ENCODE measurements at places on chromosomes 5 and 9.

DNA sequence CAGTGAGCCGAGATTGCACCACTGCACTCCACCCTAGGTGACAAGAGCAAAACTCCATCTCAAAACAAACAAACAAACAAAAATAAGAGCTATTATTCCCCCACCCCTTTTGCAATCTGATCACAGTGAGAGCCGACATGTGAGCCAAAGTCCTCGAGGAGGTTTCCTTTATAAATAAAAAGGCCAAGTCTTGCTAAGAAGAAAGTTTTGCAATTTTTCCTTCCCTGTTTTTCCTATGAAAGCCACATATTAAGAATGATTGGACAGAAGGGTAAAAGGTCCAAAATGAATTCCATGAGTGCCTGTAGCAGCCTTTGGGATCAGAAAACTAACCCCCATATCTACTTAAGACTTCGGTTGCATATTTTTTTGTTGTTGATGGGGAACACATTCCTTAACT, 179.7 kb downstream of the TSSK1B start:
- no peak for DNase-seq

GRCh38 chr5:3226196-3226920, 369.3 kb upstream of the IRX1 start:
- no peak for DNase-seq

- DNase-seq = no peak
Observed at GRCh38 chr5:125506124-125506523, 759.7 kb upstream of the ZNF608 start.

GRCh38 chr5:180059326-180059725, 12.2 kb downstream of the RNF130 start:
- DNase-seq = no peak

DNA sequence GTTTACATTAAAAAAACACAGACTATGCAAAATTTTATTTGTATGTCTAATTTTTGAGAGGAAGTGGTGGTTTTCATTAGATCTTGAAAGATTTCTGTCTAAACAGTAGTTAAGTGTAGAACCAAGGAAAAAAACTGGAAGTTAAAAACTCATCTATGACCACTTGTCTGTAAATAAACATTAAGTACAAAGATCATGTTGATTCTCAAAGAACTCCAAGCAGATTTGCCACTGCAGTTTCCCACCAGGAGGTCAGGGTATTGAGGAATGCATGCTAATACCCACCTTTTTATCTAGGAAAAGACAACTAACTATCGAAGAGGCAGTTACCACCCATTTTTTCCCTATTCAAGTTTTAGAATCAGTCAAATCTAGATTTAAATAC, 1.9 kb downstream of the STOM start:
- no peak for DNase-seq

DNA sequence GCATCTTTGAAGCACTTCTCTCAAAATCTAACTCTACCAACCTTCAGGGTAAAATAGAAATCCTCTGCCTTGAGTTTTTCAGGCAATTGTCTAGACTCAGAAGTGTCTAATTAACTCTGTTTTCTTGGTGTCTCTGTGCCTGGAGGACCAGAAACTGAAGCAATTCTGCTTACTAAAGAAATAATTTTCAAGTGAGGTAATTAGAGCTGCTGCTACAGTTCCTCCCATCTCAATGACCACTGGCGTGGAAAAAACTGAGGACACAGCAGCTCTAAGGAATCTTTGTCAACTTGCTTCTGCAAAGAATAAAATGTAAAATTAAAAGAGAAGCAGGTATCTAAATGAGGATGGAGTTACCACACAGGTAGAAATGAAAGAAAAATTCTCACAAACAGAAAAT, 785.0 kb downstream of the PRELID2 start:
- DNase-seq = no peak

GRCh38 chr9:98992107-98992884, 48.6 kb downstream of the COL15A1 start:
- DNase-seq = no peak

- no peak for DNase-seq
Observed at GRCh38 chr5:6188976-6189375, 189.4 kb downstream of the MED10 start.

DNA sequence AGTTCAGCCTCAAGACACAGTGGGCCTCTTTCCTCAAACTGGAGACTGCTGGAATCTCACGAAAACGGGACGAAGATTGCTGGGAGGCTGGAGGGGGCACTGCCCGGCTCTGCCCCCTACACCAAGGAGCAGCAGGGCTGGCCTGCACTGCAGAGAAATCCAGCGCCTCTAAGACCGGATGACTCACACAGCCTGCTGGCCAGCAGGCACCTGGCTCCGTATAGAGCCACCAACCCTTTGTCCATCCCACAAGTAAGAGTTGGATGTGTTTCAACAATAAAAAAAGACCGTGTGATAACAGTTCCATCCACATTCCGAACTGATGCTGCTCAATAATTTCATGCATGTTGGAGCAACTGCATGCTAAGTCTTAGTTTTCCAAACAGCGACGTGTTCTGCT, 11.5 kb downstream of the CCDC127 start:
- DNase-seq = no peak

DNA sequence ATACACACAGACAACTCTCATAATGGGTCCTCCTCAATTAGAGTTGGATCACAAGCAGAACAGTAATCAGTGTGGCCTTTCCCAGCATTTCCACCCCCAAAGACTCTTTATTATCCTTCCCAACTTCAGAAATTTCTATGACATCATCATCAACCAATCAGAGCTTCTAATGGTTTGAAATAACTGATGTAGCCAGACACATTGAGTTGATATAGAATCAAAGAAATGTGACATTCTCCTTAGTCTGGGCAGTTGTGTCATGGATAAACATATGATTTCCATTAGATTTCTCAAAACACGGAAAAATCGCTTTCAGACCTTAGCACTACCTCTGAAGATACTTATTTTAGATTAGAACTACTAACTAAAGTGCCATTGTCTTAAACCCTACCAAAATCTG, 75.7 kb upstream of the NFIB start:
- DNase-seq = no peak

GRCh38 chr9:33447799-33448553, 583 bp upstream of the AQP3 start:
- no peak for DNase-seq

DNA sequence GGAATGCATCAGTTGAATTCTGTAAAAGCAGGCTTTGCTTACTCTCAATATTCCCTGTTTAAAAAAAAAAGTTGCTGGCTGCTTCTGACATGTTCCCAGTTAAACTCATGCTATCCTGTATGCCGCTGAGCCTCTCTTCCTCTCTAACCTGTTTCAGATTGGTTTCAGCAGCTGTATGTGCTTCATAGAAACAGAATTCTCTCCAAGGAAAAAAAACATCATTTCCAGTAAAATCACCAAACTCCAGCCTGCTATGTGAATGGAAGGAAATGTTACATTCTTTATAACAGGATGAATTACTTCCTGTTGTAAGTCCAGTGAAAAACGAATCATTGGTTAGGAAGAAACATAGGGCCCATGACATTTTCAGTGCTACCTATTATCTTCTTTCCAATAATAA, 25.7 kb upstream of the KCNV2 start:
- no peak for DNase-seq

DNA sequence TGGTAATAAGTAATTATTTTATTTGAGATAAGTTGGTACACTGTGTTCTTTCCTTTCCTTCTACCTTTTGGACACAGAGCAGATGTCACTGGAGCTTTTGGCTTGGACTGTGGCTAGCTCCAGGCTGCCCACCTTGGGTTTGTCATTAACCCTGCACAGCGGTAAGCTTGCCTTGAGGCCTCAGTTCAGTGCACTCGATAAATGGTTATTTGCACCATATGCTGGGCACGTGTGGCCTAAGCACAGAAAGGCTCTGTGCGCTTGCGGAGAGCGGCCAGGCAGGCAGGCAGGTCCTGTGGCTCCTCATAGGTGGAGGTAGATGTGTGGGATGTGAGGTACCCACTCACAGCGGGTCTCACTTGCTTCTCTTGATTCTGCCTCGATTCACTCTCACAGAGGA, 30.0 kb upstream of the TENT4A start:
- DNase-seq = no peak

DNA sequence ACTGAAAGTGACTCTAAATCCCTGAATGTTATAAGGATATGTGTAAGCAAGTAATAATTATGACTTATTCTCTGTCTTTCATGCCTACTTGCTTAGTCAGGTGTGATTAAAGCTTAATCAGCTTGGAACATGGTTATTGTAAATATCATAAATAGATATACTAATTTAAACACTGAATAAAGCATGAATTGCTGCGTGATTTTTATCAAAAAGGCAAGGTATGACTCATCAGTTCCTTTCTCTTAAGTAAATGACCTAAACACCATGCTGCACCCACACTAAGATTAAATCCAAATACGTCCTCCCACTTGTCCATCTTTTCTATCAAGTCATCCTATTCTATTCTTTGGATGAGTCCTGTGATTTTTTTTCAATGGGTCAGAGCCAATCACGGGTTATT, 124.6 kb upstream of the MTAP start:
- no peak for DNase-seq

- peak; percentile 17 for DNase-seq
Observed at GRCh38 chr9:100472788-100473275, at the start of gene TMEFF1. Gene TMEFF1, plus strand, starts transcription at chr9:100473149. Its CDS starts 396 bp downstream, at chr9:100473545.

GRCh38 chr5:157323107-157323706, 57.3 kb downstream of the CYFIP2 start:
- no peak for DNase-seq

GRCh38 chr9:128882677-128883603, 1.0 kb downstream of the LRRC8A start:
- no peak for DNase-seq

DNA sequence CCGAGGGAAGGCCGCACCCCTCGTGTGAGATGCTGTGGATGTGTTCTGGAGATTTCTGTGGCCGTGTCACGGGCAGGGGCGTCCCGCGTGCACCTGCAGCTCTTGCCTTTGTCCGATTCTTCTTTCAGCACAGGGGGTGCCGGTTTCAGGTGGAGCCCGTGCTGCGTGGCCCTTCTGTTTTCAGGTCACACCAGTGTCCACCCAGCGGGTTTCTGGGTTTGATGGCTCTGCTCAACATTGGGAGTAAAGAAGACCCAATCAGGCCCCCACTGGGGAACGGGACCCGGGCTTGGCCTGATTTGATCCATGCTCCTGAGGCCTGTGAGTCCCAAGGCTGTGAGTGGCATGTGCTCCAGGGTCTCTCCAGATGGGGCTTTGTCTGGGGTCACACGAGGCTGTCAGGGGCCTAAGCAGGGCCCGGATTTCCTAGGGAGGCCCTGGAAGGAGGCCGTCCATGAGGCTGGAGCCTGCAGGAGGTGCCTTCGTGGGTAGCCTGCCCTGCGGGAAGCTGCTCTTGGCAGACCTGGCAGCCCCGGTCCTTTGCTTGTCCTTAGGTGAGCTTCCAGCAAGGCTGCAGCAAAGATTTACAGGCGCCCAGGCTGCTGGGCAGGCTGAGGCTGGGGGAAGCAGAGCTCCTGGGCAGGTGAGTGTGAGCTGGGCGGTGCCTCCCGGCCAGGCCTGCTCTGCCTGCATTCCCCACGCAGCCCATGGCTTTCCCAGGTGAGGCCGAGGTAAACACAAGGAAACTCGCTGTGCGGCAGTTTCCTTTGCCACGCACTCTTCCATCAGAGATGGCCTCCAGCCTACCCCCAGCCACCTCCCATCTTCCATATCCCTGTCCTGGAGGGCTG, 12.8 kb downstream of the MRPL36 start:
- DNase-seq = no peak

DNA sequence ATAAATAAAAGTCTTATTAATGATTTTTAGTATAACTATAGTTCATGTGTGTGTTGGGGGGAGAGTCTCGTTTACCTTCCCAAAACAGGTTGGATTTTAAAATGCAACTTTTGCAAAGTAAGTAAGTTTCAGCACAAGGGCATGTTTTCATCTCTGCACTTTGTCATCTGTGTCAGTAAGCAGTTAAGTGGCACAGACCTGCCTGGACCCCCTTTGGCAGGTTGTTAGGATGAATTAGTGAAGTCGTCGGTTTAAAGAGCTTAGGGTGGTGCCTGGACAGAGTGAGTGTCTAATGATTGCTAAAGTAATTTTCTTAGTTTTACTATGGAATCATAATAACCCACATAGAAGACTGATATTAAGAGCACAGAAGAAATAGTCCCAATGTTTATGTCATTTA, 74.9 kb downstream of the TRIO start:
- DNase-seq = no peak

GRCh38 chr5:149831492-149831891, 101.4 kb downstream of the PPARGC1B start:
- DNase-seq = no peak

DNA sequence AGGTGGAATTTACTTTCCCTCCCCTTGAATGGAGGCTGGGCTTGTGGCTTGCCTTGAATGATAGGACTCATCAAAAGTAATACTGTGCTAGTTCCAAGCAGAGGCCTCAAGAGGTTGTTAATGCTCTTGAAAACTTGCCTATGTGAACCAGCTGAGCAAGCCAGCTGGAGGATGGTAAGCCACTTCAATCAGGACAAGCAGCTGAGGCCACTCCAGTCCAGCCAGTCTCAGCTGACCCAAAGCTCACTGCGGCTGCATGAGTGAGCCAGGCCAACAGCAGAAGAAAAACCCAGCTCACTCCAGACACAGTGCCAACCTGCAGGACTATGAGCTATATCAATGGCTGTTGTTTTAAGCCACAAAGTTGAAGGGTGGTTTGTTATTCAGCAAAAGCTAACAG, 182.8 kb downstream of the MCTP1 start:
- DNase-seq = no peak

- no peak for DNase-seq
Observed at GRCh38 chr9:33105504-33105903, 29.0 kb upstream of the SMU1 start.

GRCh38 chr5:1466631-1467265, 21.5 kb upstream of the SLC6A3 start:
- no peak for DNase-seq

GRCh38 chr5:50702615-50703366, 36.4 kb downstream of the PARP8 start:
- no peak for DNase-seq

DNA sequence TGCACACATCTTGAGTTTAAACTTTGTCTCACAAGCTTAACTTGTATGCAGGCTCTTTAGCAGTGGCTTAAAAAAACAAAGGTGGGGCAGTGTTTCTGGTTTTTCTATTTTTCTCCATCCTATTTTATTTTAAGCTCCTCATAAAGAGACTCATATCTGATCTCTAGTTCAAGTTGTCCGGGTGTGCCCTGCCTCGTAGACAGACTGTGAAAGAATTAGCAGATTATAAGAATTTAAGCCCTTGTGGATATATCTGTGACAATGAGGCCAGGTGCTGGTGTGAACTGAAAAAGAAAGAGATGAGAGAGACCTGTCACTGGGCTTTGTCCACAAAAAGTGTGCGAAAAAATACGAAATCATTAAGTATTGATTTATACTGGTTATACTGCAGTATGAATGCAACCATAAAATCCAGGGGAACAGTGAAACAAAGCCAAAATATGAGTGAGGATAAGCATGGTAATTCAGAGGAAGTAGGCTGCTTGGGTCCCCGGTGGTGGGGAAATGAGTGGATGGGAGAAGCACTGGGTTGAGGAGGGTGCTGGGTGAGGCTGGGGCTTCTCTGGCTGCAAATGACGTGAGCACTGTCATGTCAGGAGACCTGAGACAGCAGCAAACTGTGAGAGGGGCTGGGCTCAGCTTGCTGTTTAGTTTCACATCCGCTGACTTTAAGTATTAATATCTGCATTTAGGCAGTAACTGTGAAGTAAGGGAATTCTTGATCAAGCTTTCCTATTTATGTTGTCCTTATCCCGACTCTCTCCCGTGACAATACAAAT, 179.7 kb upstream of the ANKRD55 start:
- DNase-seq = no peak
